ACHN (cell line): ENCODE measurements at places on chromosomes 11 and 22.

DNA sequence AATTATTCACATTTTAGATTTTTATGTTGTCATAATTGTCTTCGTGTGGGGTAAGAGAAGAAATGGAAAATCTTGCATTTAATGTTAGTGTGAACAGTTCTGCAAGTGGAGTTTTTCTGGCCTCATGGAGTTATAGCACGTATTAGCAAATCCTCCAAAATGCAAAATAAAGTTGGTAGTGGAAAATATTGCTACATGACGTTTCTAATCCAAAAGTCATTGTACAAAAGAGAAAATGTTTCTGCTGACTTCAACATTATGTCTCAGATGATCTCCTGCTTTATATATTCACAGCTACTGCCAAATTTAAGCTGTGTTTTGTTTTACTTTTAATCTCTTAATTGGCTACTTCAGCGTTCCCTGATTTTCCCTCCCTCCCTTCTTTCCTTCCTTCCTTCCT, 1804.0 kb upstream of the RAG2 start:
- DNase-seq, result no peak

DNA sequence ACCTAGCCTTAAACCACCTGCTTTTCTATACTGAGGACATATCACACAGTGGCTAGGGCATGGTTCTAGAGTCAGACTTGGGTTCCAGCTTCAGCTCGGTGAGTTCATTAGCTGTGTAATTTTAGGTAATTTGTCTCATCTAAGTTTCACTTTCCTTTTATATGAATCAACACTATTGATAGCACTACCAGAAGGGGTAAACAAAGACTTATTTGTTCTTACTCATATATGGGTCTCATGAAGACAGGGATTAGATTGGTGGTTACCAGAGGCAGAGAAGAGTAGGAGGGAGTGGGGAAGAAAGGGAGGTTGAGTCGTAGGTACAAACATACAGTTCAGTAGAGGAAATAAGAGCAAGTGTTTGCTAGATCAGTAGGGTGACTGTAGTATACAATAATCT, 924.7 kb downstream of the OPCML start:
- no peak for DNase-seq

GRCh38 chr11:69903211-69903610, 84.0 kb upstream of the FGF3 start:
- DNase-seq, result no peak

GRCh38 chr11:131540676-131541075, 170.3 kb downstream of the NTM start:
- DNase-seq, result no peak

DNA sequence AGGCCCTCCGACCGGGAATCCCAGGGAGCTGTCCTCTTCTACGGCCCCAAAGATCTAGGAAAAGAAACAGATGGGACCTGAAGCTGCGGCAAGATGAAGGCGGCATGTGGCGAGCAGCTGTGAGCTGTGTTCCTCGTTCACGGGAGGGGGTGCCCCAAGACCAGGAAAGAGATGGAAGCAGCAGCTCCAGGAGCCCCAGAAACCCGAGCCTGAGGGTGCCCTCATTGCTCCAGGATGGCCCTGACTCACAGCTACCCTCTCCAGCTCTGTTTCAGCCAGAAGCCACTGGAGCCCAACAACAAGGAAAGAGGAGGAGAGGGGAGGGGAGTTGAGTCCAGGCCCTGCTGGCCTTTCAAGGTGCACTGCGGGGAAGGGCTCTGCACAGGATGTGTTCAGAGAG, 23.7 kb upstream of the NAP1L4 start:
- DNase-seq, result no peak

DNA sequence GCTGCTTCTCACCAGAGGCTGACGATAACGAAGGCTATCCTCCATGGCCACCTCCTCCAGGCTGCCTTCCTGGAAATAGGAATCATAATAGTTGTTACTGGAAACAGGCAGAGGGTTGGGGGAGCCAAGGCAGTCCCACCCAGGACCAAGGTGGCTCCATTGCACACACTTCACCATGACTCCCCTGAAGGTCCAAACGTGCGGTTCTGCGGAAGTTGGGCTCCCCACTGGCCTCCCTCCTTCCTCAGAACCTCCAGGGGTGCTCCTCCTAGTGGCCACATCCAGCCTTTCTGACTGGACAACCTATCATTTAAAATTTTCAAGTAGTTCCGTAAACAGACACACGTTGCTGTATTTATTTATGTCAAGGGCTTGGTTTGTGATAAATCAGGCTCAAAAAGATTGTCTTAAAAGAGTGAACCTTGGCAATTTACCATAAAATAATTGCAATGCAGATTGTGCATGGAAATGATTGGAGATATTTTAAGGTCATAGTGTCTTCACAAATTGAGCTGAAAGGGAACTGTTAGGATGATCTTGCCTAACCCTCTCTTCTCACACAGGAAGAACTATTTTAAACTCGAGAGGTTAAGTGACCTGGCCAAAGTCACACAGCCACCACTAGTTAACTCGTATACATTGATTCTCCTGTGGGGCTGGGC, 1.4 kb upstream of the TCN2 start:
- peak; percentile 65 for DNase-seq

GRCh38 chr11:104028476-104029263, 7.8 kb upstream of the DDI1 start:
- no peak for DNase-seq

- no peak for DNase-seq
Measured at GRCh38 chr11:13486926-13487660, 8.7 kb downstream of the PTH start.

DNA sequence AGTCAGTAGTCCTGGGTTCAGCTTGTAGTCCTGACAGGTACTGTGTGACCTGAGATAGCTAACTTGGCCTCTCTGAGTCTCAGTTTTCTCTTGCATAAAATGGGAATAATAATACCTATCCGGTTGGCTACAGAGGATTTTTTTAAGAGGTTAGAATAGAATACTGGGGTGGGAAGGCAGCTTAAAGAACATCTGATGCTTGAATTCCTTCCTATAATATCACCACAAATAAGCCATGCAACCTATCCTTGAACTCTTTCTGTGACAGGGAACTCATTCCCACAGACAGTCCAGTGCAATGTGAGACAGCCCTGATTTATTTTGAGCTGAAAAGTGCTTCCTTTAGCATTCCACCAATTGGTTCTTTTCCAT, 110.1 kb downstream of the CCDC81 start:
- no peak for DNase-seq

DNA sequence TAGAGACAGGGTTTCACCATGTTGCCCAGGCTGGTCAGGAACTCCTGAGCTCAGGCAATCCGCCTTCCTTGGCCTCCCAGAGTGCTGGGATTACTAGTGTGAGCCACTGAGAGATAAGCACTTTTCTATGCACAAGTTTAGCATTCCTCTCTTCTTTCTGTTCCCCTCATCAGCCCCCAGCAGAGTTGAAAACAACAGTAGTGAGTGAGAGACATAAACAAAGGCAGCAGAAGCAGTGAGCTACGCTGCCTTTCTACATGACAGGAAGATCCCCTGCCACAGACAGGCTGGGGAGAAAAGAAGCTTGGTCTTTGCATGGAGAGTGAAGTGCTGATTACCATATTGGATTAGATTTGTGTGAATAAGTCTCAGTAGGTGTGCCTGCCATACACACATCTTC, 392.0 kb upstream of the KIRREL3 start:
- no peak for DNase-seq

DNA sequence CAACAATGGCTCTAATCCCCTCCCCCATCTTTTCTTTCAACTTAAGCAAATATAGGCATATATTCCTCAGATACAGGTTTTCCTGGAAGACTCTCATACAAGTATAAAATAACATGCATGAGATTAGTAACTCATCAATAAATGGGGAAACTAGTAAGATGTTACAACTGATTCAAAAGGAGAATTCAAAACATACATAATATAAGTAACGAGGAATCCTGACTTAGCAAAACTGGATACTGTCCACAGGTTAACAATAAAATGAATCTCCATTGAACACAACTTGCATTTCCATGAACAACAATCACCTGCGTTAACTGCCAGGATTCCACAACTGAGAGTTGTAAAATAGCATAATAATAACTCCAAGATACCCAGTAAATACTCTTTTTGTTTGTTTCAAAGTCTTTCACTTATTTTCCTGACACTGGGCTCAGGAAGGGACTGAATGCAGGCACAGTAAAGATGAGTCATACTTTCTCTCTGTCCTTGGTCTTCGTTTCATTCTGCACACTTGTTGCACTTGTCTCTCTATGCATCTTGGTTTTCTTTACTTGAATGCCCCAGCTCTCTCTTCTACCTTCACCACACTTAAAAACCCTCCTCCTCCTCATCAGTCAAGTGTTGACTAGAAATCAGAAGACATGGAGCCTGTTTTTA, 8.1 kb downstream of the APIP start:
- no peak for DNase-seq

- DNase-seq, result no peak
Measured at GRCh38 chr11:9720290-9720630, 56.4 kb downstream of the SWAP70 start.

DNA sequence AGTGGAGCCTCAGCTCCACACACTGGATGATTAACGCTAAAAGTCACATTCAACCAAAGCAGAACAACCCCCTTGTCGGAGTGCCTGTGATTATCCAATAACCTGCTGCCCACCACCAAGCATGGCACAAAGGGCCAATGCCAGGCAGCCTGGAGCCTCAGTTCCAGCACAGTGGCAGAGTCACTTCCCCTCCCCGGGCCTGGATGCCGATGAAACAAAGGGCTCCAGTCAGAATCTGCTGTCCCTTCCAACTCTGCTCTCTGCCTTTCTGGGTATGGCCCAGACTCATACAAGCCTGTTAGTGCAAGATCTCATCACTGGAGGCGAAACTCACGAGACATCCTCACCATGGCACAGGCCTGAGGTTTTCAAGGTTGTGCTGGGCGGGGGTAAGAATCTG, 52.1 kb downstream of the CLTCL1 start:
- DNase-seq, result no peak

DNA sequence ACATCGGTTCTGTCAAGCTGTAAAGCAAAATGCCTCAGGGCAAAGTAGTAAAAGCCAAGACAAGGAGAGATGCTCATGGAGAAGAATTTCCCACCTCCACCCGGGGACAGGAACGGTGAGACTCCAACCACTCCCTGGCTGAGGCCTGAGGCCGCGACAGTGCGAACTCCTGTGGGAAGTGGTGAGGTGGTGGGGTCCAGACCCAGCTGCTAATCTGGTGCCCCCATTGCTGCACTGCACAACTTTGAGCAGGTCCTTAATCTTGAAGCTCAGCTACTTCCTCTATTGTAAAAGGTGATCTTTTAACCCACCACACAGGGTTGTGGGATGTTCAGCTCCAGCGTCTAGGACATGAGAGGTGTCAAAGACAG, 83.9 kb downstream of the ZC3H12C start:
- no peak for DNase-seq

DNA sequence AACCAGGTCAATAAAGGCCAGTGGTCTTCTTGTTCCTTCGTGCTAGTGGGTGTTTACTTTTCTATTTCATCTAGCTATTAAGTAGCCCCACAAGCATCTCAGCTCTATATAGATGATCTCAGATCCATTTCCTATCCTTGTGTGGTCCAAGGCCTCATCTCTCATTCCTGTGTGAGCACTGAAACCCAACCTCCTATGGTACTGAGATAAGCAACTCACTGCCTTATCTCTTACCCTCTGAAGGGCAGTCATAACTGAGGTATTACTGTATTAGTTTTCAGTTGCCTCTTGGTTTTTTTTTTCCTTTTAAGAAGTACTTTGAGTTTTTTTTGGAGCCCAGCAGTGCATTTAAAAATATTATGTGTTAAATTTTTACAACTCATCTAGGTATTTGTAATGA, 28.3 kb downstream of the ACER3 start:
- DNase-seq, result no peak

GRCh38 chr11:69726481-69726880, 22.7 kb upstream of the FGF19 start:
- no peak for DNase-seq

GRCh38 chr22:28939932-28940331, 56.6 kb downstream of the ZNRF3 start:
- no peak for DNase-seq

DNA sequence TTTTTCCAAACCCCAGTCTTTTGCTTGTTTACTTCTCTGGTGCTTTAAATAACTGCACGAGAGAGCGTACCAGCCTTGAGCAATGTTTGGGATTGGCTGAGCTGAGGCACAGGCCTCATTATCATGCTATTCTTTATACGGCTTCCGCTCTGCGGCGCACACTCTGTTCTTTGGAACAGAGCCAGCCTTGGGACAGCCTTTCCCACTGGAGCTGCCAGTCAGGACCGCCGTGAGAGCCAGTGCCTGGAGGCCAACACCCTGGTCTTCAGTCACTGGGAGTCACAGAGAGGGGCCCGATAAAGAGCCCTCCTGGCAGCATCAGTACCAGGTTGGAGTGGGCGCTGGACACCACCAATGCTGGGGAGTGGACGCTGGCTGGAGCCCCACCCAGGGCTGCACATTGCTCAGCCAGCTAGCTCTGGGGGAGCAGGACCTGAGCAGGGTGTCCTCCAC, 125.6 kb downstream of the BCR start:
- no peak for DNase-seq

DNA sequence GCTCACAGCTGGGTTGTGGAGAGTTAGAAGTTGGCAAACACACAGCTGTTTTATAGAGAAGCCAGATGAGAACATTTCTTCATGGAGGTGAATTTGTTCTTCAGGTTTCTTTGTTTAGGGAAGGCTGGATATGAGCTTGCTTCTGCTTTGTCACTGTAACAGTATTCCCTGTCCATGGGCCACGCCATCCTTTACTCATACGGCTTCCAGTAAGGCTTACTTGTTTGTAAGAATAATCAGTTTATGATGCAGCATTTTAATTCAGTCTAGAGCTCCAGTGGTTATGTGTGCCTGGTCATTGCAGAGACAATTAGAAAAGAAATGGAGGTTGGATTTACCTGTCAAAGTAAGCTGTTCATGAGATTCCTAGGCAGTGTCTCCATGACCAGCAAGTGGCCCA, 131.8 kb downstream of the TRIM44 start:
- DNase-seq, result no peak

GRCh38 chr22:23215294-23216241, 35.3 kb downstream of the BCR start:
- DNase-seq, result no peak

GRCh38 chr22:50732681-50733080, 5.3 kb upstream of the ACR start:
- no peak for DNase-seq

- DNase-seq, result no peak
Measured at GRCh38 chr11:12523180-12523924, 146.0 kb downstream of the PARVA start.

- DNase-seq, result no peak
Measured at GRCh38 chr11:106063009-106063408, 14.1 kb downstream of the KBTBD3 start.

DNA sequence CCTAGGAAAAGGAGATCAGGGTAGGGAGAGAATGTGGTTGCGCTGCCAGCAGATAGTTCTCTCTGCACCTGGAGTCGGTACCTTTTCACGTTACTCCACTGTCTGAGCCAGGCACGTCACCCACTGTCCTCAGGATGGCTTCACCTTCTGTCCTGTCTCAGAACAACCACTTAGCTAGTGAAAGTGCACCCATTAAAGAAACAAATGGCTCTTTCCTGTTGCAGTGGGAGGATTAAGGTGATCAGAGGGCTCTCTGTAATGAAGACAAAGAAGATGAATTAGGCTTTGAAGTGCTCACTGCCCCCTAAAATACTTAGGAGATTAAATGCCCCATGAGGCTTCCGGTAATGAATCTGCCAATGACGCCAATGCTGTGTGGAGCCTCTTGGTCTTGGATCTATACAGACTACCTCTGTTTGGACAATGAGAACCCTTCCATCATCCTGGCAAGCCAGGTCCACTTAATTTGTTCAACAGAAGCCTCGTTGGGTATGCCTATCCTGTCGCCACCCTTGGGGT, 113.7 kb downstream of the INSC start:
- no peak for DNase-seq

GRCh38 chr22:48577014-48577690, 1250.5 kb downstream of the BRD1 start:
- no peak for DNase-seq

- no peak for DNase-seq
Measured at GRCh38 chr11:92227230-92227814, 2.7 kb downstream of the FAT3 start.
